Fibroblast of lung (primary cell): ENCODE measurements at places on chromosomes 7 and 10.

GRCh38 chr7:105246256-105246655 lies 142.5 kb downstream of the SRPK2 start:
- no peak for DNase-seq

GRCh38 chr7:134829380-134829986 lies 50.0 kb downstream of the CALD1 start:
- no peak for DNase-seq

GRCh38 chr10:103044942-103045489 lies 126.9 kb downstream of the CNNM2 start:
- peak; percentile 88 for DNase-seq

- no peak for DNase-seq
Measured at GRCh38 chr7:34184466-34184865, 279.1 kb downstream of the BMPER start.

DNA sequence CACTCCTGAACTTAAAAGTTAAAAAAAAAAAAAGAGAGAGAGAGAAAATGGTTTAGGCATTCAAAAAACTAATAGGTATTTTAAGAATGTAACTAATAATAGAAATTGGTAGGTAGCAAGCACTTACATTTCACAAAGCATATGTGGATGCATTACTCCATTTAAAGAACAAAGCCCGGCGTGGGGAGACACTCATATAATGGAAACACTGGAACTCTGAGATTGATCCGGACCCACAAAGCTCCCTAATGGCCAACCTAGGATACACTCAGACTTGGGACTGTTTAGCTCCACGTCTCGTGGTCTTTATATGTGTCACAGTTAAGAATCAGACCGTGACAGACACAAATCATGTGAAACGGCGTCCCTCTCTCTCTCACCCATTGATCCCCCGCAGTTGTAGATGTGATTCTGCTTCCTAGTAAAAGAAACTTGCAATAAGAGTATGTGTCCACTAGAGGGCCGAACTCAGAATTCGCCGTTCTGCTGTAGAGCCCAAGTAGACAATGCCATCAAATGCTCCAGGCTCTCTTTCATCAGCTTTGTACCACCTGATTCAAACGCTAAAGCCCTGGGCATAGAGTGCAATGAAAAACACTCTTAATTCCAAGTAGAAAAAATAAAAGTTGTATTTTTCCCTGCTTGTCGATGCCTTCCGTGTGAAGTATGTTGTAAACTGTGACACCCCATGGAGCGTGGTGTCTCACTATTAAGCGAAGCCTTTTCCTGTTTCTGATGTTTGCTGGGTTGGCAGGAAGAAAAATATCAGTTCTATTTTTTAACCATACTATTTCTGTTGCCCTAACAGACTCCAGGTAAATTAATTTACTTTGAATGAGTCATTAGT lies 429.0 kb upstream of the MTPN start:
- DNase-seq: peak; percentile 46

DNA sequence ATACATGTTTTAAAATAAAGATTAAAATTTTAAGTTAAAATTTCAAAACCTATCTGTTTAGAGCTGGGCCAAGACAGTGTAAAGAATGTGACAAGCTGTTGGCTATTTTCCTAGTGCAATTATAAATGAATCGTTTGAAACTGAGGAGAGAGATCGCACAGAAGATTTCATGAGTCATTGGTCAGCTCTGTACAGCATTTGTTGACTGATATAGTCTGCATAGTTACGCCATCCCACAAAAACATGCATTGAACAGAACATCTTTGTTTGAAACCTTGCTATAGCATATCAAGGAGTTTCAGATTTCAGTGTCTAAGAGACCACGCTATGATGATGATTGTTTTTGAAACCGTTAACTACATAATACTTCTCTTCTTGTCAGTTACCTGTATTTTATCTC lies 1.3 kb upstream of the C10orf67 start:
- DNase-seq: peak; percentile 95

DNA sequence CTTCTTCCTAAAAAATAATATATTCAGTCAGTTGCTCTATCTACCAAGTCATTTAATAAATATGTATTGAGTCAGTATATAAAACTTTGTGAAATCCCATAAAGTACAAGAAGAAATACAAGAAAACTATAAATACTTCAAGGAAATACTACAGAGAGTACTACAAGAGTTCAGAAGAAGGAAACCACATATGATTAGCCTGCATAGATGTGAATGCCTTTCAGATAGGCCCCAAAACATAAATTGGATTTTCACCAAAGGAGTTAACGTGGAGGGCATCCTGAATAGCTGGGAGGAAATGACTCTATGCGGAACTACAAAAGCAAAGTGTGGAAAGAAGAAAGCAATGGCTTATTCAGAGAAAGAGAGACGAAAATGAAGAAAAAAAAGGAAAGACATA lies 120.1 kb downstream of the LRRN3 start:
- DNase-seq: peak; percentile 62

DNA sequence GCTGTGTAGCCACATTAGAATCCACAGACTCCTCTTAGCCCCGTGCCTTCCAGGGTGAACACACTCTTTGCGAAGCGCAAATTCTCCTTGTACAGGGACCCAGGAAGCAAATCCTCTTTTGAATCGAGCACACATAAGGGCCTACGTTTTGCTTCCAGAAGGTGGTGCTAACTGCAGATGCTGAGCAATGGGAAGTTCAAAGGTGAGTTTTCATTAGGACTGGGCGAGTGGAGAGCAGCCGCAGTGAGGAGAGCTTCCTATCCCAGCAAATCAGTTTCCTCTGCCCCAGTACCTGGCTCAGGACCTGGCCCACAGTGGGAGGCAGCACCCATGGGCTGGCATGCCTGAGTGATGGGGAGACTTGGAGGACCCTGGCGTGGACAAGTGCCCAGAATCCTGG lies 23.5 kb upstream of the GPR26 start:
- DNase-seq: no peak

DNA sequence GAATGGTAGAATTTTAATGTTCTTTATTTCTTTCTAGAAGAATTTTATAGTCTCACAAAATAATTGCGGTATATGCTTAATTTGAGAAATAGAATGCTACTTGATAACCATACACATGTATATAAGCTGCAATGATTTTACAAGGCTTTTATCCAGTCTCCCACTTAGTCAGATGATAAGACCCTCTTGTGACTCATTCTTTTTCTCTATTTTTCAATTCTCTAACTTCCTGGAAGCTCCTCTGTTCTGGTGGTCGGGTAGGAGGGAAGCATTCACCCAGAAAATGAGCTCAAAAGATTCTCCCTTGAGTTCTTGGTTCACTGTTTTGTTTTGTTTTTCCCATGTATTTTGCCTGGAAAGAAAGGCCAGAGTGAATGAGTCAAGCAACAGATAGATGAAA lies 546.6 kb downstream of the INHBA start:
- DNase-seq: peak; percentile 73
